Brain pericyte (primary cell): ENCODE measurements at places on chromosomes 11 and 22.
A peak's percentile ranks its signal among the peaks of the same experiment; 100 is the strongest.

- peak; percentile 59 for DNase-seq
Observed at GRCh38 chr22:35397095-35397904, 2.6 kb upstream of the MCM5 start.

- DNase-seq: no peak
Observed at GRCh38 chr11:133968300-133968699, 11.5 kb upstream of the IGSF9B start.

GRCh38 chr11:102177974-102178631, 67.9 kb downstream of the YAP1 start:
- peak; percentile 67 for DNase-seq

- peak; percentile 62 for DNase-seq
Observed at GRCh38 chr11:6319704-6320410, 444 bp downstream of the CAVIN3 start.

DNA sequence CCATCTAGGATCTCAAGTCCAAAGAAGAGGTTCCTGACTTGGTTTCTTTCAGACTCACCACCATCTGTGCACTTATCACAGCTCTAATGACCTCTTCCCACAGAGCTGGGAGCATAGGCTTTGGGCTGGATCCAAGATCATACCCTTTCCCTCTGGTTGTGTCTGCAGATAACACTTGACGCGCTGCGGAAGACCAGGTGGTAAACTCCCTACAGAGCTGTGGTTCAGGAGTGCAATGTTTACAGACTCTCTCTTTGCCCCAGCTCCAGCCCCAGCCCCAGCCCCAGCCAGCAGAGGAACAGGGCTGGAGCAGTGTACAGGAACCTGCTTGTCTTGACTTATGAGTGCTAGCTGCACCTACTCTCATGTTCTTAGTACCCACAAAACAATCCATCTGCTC, 274.4 kb upstream of the SYN3 start:
- no peak for DNase-seq

DNA sequence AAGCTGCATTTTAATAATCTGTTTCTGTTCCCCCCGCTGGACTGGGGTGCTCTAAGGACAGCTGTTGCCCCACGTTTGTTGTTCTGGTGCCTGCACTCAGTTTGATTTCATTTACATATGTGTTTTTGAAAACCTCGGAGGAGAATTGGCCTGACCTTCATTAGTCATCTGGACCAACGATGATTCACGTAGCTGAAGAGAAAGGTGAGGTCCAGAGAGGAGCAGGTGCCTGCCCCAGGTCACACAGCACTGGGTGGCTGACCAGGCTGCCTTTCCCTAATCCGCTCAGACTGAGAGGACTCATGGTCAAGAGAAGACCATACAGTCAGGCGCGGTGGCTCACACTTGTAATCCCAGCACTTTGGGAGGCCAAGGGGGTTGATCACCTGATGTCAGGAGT, 3.8 kb downstream of the CSDC2 start:
- DNase-seq: no peak

DNA sequence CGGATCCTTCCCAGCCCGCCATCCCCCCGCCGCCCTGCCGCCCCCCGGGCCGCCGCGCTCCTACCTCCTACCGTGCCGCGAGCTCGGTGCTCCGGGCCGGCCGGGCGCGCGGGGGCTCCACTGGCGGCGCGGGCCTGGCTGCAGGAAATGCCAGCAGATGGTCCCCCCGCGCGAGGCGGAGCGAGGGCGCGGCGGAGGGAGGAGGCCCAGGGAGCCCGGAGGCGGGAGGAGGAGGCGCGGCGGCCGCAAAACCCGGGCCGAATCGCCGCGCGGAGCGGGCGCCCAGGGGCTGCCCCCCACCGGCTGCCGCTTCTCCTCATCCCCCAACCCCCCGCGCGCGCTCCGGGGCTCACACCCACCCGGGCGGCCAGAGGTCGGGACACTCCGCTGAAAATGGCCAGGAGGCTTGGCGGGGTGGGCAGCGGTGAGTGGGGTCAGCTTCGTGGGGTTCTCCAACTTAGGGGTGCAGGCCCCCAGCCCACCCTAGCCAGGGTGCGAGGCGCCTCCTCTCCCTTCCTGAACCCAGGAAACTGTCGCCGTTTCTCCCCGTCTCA, at the start of gene OSBPL5:
Gene OSBPL5, minus strand, starts transcription at position 159 of the 554 bp plus-strand sequence. CDS start 36,162 bp downstream, outside the sequence.
- no peak for DNase-seq

DNA sequence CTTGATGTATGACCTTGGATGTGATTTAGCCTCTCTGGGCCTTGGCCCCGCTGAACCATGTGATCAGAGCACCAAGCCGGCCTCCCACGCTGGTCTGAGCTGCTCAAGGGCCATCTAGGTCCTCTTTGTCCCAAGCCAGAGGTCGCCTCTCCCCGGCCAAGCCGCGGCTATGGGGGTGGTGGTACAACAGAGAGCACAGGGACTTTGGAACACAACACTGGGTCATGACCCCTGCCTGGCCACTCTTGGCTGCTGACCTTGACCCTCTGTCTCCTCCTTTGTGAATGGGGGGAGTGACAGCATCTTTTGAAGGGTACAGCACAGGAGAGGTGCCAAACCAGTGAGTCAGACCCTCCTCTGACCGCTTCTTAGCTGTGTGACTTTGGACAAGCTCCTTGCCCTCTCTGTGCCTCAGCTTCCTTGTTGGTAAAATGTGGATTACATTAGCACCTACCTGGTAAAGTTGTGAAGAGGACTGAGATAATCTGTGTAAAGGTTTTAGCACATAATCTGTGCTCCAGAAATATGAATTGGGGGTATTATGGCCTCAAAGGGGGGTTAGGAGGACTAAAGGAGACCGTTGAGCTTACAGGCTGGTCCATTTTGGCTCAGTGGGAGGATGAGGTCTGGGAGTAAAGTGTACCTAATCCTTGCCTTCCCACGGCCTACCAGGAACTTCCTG, 4.7 kb downstream of the SCYL1 start:
- no peak for DNase-seq

DNA sequence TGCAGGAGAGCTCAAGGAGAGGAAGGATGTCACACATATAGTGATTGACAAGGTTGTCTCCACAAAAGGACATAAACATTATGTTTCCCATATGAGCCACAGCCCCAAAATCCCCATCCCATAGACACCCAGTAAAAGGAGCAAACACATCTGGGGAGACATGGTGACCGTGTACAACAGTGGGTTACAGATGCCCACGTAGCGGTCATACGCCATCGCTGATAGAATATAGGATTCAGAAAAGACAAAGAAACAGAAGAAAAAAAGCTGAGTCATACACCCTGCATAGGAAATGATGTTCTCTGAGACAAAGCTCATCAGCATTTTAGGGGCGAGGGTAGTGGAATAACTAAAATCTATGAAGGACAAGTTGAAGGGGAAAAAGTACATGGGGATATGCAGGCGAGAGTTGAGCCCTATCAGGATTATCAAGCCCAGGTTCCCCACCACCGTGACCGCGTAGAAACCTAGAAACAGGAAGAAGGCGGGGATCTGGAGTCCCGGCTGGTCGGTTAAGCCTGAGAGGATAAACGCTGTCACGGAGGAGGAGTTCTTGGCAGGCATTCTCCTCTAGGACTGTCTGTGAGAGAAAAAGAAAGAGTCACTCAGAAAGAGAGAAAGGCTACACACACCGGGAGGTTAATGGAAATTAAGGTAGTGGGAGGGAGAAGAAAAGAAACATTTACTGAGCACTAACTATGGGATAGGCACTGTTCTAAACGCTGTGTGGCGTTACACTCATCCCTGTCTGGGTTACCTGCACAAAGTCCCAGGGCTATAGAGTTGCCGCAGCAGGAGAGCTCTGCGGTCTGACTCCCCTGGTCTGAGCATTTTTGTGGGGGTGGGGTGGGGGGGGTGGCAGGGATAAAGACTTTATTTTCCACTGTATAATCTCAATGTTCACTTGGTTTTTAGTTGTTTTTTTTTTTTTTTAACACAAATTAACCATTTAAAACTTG, 36.1 kb upstream of the OR8B8 start:
- DNase-seq: no peak

- DNase-seq: no peak
Observed at GRCh38 chr11:12687740-12688139, 13.5 kb downstream of the TEAD1 start.

- DNase-seq: no peak
Observed at GRCh38 chr22:48428631-48429371, 1398.9 kb downstream of the BRD1 start.

DNA sequence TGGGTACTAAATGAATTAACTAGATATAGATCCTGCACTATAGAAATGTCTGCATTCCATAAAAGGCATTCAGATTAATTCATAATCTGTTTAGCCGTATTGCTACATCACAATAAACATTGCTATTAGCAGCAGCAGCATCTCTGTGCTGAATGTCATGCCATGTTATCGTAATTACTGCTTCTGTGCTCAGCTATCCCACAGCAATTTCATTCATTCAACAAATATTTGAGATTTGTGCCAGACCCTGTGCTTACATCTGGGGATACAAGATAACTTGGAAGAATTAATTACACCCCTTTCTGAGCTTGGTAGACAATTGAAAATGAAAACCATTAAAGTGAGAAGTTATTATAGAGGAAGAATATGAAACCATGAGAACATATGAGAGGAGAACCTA, 185.8 kb upstream of the C11orf87 start:
- no peak for DNase-seq

GRCh38 chr11:124971810-124972209, 17.8 kb downstream of the CCDC15 start:
- DNase-seq: no peak

DNA sequence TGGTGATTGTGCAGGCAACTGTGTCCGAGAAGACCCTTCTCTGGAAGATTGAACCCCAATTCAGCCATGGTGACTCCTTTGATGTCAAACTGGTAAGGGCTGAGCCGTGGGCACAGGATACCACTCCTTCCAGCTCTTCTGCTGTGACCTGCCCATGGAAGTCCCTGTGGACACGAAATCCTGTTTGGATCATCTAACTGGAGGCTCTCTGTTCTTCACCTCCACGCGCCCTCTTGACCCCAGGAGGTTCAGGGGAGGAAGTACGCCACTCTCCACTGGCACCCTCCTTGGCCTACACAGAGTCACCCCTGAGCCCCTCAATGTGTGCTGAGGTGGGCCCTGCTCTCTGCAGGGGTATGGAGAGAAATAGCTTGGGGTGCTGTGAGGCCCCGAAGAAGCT, 810 bp downstream of the ISX start:
- DNase-seq: no peak
